NCI-H1092 (cell line): ENCODE measurements at places on chromosomes 2 and 18.

DNA sequence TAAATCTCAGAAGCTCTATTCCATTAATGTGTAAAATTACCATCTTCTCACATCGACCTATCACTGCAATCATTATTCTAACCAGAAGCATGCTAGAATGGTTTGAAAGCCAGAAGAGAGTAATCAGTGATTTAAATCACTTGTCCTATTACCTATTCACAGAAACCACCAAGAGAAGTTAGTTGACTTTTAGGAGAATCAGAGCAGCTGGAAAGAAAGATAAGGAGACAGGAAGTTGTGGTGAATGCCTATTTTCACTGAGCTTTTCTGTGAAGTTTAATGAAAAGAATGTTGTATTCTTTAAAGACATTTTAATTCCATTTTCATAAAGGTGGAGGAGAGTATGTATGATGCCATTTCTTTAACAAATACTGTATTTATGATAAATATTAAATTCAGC lies 352.6 kb upstream of the CRIM1 start:
- no peak for DNase-seq

GRCh38 chr18:74278983-74279382 lies 12.8 kb downstream of the CYB5A start:
- no peak for DNase-seq

GRCh38 chr2:240685771-240686371 lies 3.2 kb upstream of the AQP12B start:
- no peak for DNase-seq

GRCh38 chr2:145752091-145752806 lies 1232.3 kb upstream of the ZEB2 start:
- DNase-seq, result no peak

GRCh38 chr2:101001691-101002561 lies at the start of gene RPL31:
RPL31 (plus strand) TSS chr2:101002289; CDS start chr2:101002702, 413 bp downstream.
- peak; percentile 60 for DNase-seq

- peak; percentile 7 for DNase-seq
These were observed 294.4 kb upstream of the CHAC2 start for GRCh38 chr2:53473236-53473635.

DNA sequence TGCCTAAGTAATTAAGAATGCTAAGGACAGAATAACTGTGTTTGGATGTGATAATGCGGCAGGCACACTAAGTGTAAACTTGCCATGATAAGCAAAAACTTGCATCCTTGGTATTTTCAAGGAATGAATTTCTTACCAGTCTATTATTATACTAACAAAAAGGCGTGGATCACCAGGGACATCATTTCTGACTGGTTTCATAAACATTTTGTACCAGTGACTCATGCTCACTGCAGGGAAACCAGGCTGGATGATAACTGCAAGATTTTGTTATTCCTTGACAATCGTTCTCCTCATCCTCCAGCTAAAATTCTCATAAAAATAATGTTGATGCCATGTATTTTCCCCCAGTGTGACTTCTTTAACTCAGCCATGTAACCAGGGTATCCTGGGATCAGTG lies 289.5 kb downstream of the CDCA7 start:
- no peak for DNase-seq

- DNase-seq, result no peak
These were observed 198.6 kb downstream of the RNF152 start for GRCh38 chr18:61694236-61694635.

- no peak for DNase-seq
These were observed 25.6 kb downstream of the GCA start for GRCh38 chr2:162369551-162369950.

- DNase-seq, result no peak
These were observed 47.0 kb upstream of the PTH2R start for GRCh38 chr2:208359632-208359986.

GRCh38 chr2:162211732-162212131 lies 31.5 kb downstream of the FAP start:
- DNase-seq, result no peak

- DNase-seq, result no peak
These were observed 4.7 kb downstream of the LBH start for GRCh38 chr2:30235859-30236535.

GRCh38 chr2:96359310-96359709 lies 23.7 kb downstream of the NCAPH start:
- no peak for DNase-seq

- no peak for DNase-seq
These were observed 509.7 kb upstream of the MYT1L start for GRCh38 chr2:2840681-2841300.

- DNase-seq, result no peak
These were observed 11.1 kb downstream of the MSGN1 start for GRCh38 chr2:17827316-17827715.

- no peak for DNase-seq
These were observed 277.5 kb downstream of the ETAA1 start for GRCh38 chr2:67674668-67675067.

DNA sequence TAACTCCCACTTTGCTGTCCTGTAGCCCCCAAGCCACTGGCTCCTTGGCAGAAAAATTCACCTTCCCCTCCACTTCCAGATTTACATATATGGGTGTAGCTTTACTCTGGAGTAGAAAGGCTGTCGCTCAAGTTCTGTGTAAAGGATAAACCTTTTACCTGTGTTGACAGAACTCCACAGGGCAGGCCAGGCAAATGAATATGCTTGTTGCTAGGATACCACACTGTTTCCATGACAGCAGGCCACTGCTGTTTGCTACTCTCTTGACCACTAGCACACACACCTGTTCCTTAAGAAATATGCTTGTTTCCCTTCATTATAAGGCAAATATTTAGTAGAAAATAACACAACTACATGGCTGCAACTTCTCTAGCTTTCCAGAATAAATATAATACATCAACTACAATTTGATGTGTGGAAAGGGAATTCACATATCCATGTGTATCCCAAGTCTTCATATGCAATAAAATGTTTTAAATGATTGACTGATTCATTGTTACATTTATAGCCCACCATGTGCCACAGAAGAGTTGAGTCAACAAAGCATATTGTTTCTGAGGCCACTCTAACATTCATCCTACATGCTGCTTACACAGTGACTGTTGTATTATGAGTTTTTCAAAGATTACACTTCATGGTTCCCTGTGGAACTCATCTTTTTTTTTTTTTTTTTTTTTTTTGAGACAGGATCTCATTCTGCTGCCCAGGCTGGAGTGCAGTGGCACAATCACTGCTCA lies 56.2 kb upstream of the ROCK1 start:
- DNase-seq, result peak; percentile 89

GRCh38 chr2:73128841-73129535 lies 16.2 kb upstream of the RAB11FIP5 start:
- DNase-seq, result no peak

DNA sequence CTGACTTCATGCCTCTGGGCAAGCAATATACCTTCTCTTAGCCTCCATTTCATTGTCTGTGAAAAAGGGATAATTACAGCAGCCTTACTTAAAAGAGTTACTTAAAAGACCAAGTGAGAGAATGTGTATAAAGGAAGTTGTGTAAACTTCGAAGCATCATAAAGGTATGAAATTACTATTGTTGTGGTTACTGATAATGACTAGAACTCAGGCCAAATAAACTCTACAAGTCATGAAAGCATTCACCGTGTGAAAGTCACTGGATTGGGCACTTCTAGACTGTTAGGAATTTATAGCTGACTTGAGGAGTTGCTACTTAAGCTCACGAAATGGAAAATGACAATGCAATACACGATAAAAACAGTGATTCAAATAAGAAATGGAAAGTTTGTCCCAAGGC lies 67.4 kb upstream of the HAAO start:
- DNase-seq, result no peak

DNA sequence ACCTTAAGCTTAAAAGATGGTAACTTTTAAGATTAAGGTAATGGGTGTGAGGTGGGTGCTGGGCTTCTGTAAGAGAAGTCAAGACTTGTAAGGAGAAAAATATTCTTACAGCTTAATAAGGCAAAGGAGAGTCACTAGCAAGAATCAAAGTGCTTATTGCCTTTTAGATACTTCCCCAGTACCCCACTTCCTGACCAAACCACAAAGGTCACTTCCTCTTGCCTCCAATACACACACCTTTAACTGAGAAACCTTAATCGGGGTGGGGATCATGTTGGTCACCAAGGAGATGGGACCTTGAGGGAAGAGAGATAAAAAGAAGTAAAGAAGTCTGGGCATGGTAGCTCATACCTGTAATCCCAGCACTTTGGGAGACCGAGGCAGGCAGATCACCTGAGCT lies 10.6 kb upstream of the ATG16L1 start:
- no peak for DNase-seq

DNA sequence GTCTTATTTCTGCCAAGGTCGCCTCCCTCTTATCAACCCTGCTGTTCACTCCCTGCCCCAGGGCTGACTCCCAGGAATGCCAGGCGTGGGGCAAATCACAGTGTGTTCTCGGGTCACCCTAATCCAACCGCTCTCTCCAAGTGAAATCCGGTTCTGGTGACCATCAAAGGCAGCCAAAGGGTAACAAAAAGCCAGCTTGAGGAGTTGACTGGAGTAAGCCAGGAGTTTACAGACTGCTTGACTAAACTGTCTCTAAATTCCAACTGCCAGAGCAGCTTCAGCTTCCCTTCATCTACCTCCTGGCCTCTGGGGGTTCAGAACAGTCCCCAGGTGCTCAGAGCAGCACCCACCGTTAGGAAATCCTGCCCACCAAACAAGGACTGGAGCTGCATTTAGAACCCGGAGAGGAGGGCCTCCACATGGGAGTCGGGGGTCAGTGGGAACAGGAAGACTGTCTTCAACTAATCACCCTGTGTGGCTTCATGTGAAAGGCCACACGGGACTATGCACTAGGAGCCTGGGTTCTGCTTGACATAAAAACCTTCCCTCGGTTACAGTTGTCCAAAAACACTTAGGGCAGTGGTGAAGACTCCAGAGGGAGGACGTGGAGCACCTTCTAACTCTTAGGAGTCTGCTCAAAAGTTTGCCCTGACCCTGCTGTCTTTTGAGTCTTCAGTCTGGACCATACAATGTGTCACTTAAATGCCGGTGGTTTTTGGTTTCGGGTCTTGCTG lies 24.2 kb upstream of the MCFD2 start:
- no peak for DNase-seq

DNA sequence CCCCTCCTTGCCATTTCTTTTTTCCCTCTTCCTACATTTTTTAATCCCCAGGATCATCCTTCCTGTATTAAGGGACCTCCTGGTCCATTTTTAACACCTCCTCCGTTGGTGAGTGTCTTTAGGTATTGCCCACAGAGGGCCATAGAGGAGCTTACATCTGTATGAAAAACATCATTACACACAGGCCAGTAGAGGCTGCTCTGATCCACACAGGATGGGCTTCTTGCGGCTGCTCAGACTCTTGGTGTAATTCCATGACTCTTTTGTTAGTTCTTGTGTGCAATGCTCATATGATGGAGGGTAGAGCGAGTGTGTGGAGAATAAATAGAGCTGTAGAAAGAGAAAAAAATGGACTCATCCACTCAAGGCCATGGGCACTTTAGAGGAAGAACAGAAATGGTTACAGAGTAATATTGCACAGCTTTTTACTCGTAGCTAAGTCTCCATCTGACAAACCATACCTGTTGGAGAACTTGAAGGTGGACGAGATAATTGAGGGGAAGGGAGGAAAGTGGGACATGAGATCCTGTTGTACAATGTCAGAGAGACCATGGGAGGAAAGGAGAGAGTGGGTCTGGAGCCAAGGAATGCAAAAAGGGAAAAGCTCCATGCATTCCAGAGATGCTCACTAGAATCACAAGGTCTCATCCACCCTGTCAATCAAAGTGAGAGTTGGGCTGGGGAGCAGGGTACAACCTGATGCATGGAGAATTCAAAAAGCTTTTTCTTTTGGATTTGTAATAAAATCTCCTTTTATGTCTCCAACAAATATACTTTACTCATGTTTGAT lies 129.7 kb upstream of the TNP1 start:
- no peak for DNase-seq

GRCh38 chr18:79685281-79685680 lies 5.7 kb downstream of the CTDP1 start:
- no peak for DNase-seq

GRCh38 chr2:73823416-73823815 lies 5.3 kb upstream of the STAMBP start:
- DNase-seq, result no peak

- DNase-seq, result no peak
These were observed 89.8 kb upstream of the TGIF1 start for GRCh38 chr18:3360211-3360610.

DNA sequence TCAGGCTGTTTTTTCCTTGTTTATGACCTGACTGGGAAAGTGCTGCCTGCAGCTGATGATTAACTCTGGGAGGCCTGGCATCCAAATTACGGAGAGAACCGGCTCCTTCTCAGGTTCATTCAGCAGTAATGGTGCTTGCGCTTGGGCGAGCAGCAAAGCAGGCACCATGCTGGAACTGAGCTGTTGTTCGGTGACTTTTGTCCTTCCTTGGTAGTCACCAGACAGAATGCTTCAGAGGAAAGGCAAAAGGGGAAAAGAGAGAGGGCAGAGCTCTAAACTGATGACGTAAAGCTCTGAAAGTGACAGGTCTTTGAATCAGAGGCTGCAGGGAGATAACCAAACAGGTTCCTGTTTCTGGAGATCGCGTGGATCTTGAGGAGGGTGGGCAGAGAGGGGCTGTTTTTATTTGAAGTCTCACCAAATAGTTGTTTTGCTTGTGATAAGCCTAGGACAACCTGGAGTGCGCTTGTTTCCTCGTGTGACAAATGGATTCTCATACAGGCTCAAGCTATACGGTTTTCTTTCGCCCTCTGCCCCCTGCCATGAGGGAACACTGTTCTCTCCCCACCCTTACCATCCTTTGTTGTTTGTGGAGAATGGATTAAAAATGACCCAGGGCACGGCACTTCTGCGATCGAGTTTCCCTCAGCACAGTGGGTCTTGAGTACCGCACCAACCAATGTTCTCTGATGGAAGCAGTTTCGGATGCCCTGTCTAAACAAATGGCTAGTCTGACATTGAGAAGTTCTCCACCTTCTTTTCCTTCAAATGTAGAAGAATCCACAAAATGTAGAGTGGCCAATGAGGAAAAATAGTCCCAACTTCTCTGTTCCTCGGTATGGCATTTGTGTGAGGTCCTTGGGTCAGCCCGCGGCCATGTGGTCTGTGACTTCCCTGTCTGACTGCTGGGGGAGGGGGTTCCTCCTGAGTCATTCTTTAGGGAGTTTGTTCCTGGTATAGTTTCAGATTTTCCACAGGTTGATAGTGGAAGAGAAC lies 1.3 kb downstream of the RASGRP3 start:
- DNase-seq, result no peak

- DNase-seq, result no peak
These were observed 103.4 kb downstream of the ZFP36L2 start for GRCh38 chr2:43123028-43123427.
